Myocyte (in vitro differentiated cells): ENCODE measurements at places on chromosomes 12 and 14. TPM values are rescaled to one million over a fixed set of nuclear protein-coding genes. Genes with fewer than 3 reads are reported as not detected.

- DNase-seq: no peak
Observed at GRCh38 chr14:96538990-96539317, 36.8 kb downstream of the PAPOLA start.

Gene BIN2
- not detected in 2 replicates for total RNA-seq

- DNase-seq: peak; percentile 23
Observed at GRCh38 chr12:9721394-9722092, 11.4 kb downstream of the CLECL1 start.

DNA sequence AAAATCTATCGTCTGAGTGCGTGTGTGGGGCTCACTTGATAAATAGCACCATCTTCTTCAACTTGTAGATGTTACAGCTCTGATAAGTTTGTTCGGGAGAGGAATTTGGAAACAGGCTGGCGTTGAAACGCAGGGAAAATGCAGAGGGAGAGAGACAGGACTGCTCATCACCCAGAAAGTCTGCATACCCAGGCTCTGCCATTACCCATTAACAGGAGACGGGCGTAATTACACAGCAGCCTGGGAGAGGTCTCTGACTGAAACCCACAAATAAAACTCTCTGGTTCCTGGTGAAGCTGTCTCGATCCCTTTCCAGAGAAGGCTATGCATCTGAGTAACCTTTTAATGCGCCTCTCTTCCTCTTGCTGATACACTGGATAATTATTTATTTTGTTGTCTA, 547.3 kb downstream of the BCL11B start:
- no peak for DNase-seq

GRCh38 chr14:28756884-28757570, 9.6 kb upstream of the FOXG1 start:
- DNase-seq: peak; percentile 40
